ENCODE measurements at places on chromosomes 5 and 9.

GRCh38 chr5:166102947-166103346 lies 2188.5 kb upstream of the WWC1 start:
- DNase-seq = no peak

- DNase-seq = no peak
Observed at GRCh38 chr5:159616952-159617351, 286.7 kb upstream of the IL12B start.

DNA sequence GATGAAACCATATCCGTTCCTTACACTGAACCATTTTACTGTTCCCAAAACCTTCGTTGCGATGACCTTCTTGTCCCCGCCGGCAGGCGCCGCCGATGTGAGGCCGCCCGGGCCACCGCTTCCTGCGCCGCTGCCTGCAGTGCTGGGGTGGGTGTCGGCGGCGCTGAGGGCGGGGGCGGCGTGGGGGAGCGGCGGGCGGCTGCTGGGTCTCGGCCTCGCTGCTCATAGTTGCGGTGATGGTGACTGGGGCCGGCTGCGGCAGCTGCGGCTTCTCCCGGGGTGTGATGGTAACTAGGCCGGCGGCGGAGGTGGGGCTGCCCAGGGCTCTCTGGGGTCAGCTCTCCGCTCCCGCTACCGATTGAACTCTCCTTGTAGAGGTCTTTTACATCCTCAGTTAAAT lies 14.1 kb upstream of the OR2S2 start:
- DNase-seq = no peak

DNA sequence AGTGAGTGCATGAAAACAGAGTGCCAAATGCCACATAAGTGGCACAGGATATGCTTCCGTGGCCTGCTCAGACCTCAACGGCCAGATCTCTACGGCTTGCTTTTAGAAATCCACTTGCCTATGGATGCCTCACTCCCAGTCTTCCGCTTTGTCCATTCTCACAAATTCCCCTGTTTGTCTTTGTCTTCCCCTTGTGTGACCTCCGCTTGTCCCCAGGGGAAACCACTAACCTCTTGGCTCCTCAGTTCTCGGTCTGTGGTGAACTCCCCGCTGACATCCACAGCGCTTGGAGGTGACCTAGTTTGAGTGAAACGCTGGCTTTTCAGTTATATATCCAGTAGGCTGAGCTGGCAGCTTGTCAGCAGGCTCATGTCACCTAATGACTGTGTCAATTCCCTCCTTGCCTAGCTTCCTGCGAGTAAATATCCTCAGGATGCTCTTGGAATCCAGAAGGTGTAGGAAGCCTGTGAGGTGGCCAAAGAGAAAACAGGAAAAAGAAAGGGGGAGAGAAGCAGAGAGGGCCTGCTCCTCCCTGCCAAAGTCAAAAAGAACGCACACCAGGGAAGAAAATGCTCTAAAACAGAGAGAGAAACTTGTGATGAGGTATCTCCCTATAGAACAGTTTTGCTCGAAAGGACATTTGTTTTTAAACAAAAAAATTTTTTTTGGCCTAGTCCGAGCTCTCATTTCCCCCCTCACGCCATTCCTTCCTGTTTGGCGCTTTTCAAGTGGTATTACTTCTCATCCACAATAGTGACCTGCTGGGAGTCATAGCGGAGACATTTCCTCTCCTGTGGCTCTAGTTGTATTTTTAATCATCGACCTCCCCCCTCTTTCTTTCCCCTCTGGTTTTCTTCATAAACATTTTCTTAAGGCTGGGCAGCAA lies 101.6 kb upstream of the SPRY4 start:
- DNase-seq = no peak

GRCh38 chr9:121562301-121562700 lies 62.7 kb upstream of the GGTA1 start:
- no peak for DNase-seq

- DNase-seq = no peak
Observed at GRCh38 chr9:32136700-32137339, 247.6 kb upstream of the ACO1 start.

- DNase-seq = no peak
Observed at GRCh38 chr5:174563899-174564298, 160.5 kb upstream of the MSX2 start.

GRCh38 chr5:35151146-35151920 lies 79.0 kb downstream of the PRLR start:
- no peak for DNase-seq

GRCh38 chr5:81391-82021 lies 10.5 kb upstream of the PLEKHG4B start:
- DNase-seq = no peak

GRCh38 chr9:74304598-74304997 lies 192.5 kb upstream of the RORB start:
- DNase-seq = no peak

- no peak for DNase-seq
Observed at GRCh38 chr5:69284203-69284602, 48.4 kb downstream of the CCDC125 start.
